Stimulated activated CD4-positive, alpha-beta T cell treated with anti-CD3 and anti-CD28 coated beads, TNF-alpha, amount 100 ng/mL, for 1 hour (primary cell): ENCODE measurements at places on chromosomes 12 and 14.

DNA sequence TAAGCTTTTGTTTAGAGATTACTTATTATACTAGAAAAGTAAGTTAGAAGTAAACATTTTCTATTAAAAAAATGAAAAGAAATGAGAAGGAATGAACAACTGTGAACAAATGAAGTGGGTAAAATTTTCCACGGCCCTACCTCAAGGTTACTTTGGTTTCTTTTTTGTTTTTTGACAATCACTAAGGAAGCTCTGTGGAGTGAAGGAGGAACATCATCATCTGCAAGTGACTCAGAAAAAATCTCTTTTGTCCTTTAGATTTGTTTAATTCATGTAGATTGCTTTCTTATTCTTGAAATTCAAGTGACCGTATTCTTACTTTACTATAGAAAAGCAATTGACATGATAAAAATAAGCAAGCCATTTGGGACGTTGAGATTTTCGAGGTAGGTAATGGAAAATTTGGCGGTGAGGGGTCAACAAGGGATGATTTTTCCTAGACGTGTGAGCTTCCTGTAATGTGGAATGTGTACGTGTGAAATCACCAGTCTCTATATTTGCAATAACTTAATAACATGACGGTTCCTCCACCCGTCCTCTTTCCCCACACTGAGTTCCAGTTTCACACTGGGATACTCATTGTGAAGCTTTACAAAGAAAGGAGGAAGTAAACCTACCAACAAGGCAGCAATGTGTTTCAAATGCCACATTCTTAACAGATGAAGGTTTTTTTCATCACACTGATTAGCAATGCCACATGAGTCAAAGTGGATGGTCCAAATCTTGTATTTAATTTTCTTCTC, 62.3 kb upstream of the EGLN3 start:
- DNase-seq, result no peak

GRCh38 chr14:102811971-102812370, 34.7 kb downstream of the TRAF3 start:
- no peak for DNase-seq

GRCh38 chr14:20632448-20632830, 9.1 kb downstream of the OR6S1 start:
- DNase-seq, result no peak

- DNase-seq, result no peak
Measured at GRCh38 chr12:50894241-50894640, 51.5 kb downstream of the TMPRSS12 start.

DNA sequence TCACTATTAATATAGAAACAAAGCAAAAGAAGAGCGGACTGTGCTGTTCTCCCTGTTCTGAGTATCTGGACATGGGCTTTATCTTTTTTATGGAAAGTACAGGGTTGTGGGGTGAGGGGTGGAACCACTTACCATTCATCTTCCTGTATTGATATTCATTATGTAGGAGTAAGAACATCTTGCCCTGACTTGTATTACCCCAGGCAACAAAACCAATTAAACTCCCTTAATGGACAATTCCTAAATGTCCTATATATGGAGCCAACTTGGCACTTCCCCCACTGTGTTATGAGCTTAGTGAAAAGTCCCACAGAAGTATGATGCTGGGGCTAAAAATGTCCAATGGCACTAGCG, 139.9 kb upstream of the KRR1 start:
- no peak for DNase-seq

DNA sequence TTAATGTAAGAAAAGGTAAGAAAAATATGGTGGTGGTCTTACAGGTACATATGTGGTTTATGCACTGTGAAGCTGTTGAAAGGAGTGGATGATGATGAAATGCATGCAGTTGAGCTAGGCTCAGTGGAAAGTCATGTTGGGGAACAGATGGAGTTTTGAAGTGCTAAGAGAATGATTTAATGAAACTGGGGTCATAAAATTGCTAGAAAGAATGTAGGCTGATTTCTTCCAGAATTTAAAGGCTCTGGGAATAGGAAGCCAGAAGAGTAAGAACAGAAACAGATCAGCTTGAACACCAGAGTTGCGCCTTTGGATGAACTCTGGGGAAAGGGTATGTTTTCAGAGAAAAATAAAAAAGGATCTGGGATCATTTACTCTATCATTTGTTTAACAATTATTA, 146.5 kb downstream of the MON2 start:
- DNase-seq, result no peak

- no peak for DNase-seq
Measured at GRCh38 chr12:116700066-116700465, 37.8 kb downstream of the SPRING1 start.

- no peak for DNase-seq
Measured at GRCh38 chr12:96416033-96416799, 16.0 kb upstream of the CDK17 start.

DNA sequence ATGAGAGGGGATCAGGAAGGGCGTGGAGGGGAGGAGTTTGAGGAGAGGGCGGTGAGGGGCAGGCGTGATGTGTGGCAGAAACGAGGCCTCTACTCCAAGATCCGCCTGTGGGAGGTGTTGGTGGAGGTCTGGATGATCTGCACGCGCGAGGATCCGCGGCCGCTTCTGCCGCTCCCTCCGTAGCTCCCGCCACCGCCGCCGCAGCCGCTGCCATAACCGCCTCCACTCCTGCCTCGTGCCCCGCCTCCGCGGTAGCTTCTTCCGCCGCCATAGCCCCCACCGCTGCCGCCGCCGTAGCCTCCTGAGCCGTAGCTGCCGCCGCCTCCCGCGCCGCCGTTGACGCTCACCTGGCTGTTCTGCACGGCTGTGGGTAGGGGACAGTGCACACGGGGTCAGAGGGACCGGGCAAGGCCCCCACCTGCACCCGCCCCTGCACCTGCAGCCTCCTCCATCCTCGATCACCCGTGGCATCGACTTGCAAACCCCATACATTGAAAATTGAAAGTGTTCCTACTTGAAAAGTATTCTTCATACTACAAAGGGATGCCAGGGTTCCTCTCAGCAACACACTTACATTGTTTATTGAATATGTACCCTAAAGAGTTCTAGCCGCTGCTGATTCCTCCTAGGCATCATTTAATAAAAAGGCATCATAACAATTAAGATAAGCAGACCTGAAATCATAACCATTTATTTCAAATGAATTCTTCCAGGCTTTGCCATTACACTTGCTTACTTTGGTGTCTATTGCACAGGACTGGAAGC, 11.1 kb upstream of the KRT1 start:
- DNase-seq, result peak; percentile 20

DNA sequence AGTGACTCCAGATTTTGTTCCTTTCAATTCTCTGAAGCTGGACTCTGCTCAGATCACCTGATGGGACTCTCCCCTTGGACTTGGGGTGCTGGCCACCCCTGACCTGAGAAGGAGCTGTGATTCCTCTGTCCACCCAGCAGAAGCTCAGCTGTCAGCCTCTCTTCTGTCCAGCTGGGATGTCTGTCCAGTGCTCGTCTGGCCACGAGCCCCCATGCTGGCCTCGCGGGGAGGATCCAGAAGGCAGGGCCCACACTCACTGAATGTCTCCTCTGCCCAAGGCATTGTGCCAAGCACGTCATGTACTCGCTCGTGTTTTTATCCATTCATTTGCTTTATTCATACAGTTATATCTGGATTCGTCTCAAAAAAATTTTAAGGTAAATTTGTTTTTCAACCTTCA, 14.2 kb upstream of the SLC24A4 start:
- DNase-seq, result no peak

- no peak for DNase-seq
Measured at GRCh38 chr12:8556531-8557097, 15.9 kb upstream of the CLEC4E start.

DNA sequence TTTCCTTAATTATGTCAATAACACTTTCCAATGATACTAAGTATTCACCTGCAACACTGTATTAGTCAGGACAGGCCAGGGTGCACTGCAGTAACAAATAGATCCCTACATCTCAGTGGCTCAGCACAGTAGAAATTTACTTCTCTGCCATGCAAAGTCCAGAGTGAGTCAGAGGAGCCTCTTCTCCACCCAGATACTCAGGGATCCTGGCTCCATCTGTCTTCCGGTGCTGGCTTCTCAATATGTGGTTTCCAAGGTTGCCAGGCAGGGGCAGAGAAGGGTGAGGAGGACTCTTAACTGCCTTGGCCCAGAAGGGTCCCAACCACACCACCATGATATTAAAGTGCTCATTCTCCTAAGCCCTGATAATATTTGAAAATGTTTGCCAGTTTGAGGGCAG, 47.8 kb downstream of the ADGRD1 start:
- no peak for DNase-seq

DNA sequence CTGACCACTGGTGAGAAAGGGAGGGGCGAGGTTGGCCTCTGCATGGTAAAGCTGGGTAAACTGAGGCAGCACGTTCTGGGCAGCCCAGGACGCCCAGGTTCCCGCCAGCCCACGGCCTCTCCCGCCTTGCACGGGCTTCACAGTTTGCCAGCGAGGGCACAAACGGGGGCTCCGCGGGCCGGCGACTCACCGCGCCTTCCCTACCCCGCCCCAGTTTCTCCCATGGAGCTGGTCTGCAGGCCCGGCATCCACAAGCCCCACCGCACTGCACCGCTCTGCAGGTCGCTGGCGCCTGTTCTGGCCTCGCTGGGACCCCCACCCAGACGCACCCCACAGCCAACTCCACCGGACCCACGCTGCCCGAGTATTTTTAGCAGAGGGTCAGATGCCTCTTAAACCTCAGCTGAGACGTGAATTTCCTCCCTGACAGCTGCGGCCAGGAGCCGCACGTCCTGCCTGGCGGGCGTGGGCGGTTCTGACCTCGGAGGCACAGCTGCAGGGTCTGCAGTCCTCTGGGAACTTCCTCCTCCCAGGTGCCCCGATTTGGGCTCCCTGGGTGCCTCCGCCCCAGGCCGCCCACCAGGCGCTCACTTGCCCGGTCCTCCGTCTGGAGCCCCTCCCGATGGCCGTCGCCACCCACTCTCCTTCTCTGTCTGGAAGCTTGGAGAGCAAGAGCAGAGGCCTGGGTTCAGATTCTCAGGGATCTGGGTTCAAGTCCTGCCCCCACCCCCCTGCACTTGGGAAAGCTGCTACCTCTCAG, 29.5 kb upstream of the INF2 start:
- DNase-seq, result no peak

- DNase-seq, result no peak
Measured at GRCh38 chr12:107291018-107291417, 197.7 kb upstream of the CRY1 start.

DNA sequence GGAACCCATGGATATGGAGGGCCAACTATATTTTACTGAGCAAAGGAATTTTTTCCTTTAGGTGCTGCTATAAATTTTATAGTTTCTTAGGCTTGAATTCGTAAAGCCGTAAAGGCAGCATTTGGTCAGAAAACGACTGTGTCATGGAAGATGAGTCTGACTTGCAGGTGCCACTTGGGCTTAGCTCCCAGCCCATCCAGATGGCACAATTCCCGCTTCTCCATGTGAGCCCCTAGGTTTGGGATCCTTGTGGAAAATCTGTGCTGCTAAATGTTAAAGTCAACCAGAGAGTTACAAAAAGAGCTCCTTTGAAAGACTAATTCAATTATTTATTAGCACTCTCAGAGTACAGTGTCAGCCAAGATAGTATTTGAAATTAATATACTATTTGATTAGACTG, 120.1 kb upstream of the NPAS3 start:
- DNase-seq, result no peak

DNA sequence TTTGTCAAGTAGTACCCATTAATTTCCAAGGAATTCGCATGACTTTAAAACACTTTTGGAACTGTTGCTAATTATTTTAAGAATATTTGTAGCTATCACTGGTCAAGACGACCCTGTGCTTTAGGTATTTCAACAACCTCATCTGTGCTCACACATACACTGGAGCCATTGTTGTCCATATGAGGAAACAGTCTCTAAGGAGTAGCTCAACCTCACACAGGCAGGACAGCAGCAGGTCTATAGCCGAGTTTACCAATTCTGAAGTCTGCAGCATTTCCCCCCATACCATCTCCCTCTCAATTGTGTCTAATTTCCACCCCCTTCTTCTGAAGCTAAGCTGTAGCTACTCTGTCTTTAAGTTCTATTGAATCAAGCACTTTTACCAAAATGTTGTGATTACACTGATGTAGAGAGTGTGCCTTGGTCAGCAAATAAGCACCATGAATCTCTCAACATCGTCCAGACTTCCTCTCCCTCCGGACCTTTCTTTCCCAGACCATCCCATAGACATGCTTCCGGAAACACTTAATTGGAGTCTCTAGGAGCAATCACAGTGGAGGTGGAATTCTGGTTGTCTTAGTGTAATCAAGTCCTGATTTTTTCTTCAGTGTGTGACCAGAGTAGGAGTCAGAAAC, 48.5 kb upstream of the NUAK1 start:
- no peak for DNase-seq

GRCh38 chr12:53591301-53592206, 34.6 kb downstream of the ATF7 start:
- no peak for DNase-seq

- DNase-seq, result no peak
Measured at GRCh38 chr12:105674871-105675699, 344.6 kb downstream of the C12orf75 start.

- DNase-seq, result no peak
Measured at GRCh38 chr14:37452323-37452722, 142.7 kb downstream of the FOXA1 start.

DNA sequence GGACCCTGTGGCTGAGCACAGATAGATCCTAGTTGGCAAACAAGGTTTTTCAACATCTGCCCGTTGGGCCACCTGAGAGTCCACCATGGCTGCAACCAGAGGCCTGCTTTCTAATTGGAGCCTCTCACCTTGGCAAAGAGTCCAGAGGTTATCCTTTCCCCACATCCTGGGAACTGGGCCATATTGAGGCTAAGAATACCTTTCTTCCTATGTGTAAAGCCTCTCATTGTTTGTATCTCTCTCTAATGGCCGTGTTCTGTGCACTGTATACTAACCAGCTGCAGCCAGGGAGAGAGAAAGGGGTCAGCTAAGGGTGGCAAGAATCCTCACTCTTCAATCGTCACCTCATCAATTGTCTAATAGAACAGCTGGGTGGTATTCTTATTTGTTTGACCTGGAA, 79.1 kb upstream of the ST8SIA1 start:
- no peak for DNase-seq

DNA sequence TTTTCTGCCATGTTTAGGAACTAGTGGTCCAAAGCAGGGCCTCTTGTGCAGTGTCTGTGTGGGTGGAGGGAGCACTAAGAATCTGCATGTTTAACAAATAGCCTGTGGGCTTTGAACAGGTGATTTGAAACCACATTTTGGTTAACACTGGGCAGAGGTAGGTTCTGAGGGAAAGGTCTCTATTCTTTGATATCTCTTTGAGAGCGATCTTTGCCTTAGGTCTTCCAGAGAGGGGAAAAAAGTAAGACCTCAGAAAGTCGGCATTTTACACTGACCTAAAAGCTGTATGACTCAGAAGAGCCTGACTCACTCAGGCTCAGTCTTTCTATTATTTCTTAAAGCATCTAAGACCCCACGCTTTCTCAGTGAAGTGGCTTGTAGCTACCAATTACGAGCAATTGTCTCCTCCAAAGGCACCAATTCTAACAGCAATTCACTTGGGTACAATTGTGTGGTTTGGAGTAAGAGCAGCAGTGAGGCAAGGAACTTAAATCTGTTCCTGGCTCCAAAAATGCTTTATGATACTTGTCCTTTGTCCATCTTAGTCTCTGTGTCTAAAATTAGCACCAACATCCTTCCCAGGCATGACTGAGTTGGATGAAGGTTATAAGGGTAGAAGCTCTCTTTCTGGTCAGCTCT, 8.8 kb downstream of the EIF2B2 start:
- DNase-seq, result no peak
